ENCODE measurements at places on chromosomes 5 and 9.

DNA sequence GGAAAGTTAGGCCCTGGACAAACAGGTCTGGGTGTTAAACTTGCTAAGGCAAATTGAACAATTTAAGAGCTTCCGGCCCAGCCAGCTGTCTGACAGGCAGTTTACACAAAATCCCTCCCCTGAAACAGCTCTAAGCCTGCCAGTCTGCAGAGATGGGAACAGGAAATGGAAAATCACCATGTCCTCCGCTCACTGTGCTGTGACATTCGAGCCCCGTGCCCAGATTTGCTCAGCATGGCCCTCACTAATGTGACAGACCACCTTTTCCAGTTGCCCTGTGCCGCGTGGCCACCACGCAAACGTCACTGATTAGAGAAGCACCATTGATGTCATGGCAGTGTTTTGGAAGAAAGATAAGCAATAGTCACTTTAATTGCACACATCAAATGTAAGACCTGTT lies 41.0 kb downstream of the CCNJL start:
- DNase-seq: no peak

DNA sequence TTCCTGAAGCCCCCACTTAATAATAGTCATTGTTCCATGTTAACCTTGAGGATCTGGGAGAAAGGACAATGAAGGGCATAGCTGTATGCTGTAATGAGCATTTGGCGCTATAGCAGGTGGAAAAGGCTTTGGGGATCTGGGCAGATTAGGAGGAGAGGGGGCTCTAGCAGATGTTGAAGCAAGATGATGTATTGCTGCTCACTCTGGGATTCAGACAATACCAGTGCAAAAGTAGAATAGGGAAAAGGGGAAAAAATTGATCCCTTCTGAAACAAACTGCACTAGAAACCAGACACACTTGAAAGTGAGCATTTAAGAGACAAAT lies 575.3 kb upstream of the MEF2C start:
- no peak for DNase-seq

GRCh38 chr5:112283034-112283582 lies 136.0 kb downstream of the EPB41L4A start:
- no peak for DNase-seq

DNA sequence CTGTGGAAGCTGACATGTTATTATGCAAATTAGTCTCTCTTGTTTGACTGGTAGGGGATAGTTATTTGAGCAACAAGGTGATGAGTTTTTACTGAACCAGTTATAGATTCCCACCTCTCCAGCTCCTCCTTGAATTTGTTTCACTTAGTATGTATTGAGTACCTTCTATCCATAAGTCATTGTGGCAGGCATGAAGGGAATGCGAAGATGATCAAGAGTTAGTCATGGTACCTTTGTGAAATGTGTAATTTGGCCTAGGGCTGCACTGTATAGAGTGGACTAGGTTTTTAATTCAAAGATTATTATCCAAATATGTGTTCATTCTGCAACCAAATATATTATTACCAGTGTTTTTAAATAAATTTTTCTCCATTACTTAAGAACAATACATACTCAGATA lies 110.1 kb downstream of the HACD4 start:
- no peak for DNase-seq

- DNase-seq: peak; percentile 67
Measured at GRCh38 chr5:54229041-54229780, 81.2 kb downstream of the ARL15 start.
